ENCODE measurements at places on chromosomes 1 and 21. TPM values are rescaled to one million over a fixed set of nuclear protein-coding genes. Genes with fewer than 3 reads are reported as not detected.

GRCh38 chr1:8352886-8353785 is 35.2 kb downstream of the SLC45A1 start:
- DNase-seq: no peak

DNA sequence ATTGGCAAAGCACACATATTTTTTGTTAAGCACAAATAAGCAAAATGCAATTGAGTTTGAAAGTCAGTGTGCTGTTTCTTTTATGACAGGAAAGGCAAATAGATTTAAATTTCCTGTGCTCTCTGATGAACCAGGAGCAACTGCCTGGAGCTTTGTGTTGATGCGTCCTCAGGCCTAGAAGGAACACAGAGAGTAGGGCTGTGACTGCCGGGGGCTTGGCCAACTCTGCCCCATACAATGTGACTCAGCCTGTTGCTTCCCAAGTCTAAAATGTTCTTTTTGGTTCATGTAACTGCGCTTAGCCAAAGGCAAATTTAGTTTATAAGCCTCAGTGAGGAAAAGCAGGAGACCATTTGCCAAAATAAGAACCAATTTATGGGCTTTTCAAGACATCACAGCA is 37.5 kb downstream of the TOR1AIP2 start:
- DNase-seq: no peak

- no peak for DNase-seq
These were observed 260.7 kb downstream of the CHRM3 start for GRCh38 chr1:239647045-239647444.

DNA sequence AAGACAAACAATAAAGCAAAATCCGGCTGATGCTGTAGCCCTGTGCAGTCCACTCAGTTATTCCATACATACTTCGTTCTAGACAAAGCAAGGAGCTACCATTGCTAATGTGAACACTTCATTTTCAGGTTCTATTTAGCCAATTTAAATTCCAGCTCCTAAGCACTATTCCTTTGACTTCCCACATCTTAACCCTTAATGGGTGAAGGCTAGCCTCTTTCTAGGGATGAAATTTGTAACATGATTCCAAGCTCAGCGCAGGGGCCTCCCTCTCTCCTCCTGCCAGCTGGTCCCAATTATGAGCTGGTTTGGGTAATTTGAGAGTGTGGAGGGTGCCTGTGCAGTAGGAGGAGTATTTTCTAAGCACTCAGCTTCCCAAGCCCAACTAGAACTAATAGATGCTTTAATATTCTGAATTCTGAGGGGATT is 53.9 kb upstream of the PTGFRN start:
- DNase-seq: no peak

DNA sequence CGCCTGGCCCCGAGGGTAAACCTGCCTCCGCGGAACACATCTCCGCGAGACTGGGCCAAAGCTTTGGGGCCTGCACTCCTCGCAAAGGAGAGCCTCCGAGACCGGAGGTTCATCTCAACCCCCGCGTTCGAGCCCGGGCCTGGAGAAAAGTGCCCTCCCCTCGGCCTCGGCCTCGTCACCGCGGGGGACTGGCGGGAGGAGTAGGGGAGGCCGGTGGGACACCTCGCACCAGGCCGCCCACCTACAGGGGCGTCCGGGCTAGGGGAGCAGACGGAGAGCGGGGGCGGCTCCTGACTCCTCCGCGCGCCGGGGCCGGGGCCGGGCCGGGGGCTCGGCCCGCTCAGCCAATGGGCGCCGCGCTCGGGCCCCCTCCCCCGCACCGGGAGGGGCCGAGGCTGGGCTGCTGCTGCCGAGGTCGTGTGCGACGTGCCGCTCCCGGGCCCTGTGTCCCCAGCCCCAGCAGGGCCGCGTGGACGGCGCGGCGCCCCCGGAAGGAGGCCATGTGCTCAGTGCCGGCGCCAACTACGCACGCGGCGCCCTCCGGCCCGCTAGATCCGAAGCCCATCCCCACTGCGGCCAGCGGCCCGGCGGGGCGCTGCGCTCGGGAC is 684 bp downstream of the SLC2A1 start:
- DNase-seq: peak; percentile 87

GRCh38 chr1:154414606-154415005 is 9.5 kb downstream of the IL6R start:
- no peak for DNase-seq

DNA sequence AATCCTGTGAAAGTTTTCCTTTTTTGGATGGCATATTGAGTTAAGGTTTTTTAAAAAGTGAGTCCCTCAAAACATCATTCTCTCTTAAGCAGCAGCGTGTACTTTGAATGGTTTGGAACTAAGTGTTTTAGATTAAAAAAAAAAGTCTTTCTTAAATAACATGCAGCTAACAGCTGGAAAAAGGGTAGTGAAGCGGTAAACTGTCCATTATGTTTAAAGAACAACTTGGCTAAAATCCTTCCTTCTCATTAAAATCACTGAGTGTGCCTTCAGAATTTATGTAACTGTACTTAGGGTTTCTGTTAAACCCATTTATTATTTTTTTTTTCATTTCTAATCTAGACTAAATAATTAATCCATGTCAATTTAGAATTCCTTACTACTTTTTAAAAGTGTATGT is 254.2 kb upstream of the ADAMTS5 start:
- peak; percentile 13 for DNase-seq

DNA sequence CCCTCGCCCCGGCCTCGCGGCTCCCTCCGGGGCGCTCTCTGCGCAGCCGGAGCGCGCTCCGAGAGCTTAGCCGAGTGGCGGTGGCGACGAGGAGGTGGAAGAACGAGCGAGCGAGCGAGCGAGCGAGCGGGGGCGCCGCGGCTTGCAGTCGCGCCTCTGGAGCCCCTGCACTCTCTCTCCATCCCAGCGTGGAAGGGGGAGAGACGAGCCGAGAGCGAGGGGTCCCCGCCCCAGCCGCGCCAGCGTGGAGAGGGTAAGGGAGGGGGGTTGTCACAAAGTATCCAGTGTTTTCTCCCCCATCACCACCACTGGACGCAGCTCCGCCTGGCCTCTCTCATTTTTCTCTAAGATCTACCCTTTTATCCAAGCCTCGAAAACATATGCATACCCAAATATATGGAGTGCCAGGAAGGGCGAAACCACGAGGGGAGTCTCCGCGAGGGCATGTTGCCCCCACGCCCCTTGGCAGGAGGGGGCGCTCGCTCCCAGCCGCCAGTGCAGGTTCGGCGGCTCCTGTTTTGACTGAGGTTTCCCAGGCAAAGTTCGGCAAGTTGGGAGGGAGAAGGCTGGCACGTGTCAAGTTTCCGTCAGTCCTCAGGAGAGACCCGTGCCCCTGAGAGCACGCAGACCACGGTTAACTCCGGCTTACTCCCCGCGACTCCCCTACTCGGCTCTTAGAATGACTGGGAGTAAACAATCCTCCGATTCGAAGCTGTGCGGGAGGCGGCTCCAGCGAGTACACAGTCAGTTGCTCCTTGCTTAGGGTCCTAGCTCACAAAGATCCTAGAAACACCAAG is 569 bp upstream of the DAB1 start:
- peak; percentile 6 for DNase-seq

DNA sequence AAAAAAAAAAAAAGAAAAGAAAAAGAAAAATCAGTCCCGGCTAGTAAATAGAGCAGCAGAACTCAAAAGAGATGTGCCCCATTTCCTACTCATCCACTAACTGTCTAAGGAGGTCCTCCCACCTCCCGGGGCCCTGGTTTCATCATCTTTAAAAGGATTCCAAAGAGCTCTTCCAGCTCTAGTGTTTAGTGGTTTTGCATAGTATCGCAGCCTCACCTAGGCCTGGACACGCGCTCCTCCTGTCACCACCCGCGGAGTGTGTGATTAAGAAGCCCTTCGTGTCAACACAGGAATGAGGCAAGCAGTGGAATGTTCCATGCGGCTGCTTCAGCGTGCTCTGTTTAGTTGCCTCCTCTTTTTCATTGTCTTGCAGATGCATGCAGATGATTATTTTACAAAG is 49.0 kb downstream of the LBR start:
- DNase-seq: no peak

- no peak for DNase-seq
These were observed 22.2 kb upstream of the CAPZB start for GRCh38 chr1:19507516-19507915.

GRCh38 chr21:43731476-43731875 is 12.5 kb downstream of the PDXK start:
- no peak for DNase-seq

- DNase-seq: no peak
These were observed 26.4 kb upstream of the LRIG2 start for GRCh38 chr1:113046569-113046968.

GRCh38 chr1:8845104-8846097 is 28.0 kb upstream of the RERE start:
- DNase-seq: no peak

DNA sequence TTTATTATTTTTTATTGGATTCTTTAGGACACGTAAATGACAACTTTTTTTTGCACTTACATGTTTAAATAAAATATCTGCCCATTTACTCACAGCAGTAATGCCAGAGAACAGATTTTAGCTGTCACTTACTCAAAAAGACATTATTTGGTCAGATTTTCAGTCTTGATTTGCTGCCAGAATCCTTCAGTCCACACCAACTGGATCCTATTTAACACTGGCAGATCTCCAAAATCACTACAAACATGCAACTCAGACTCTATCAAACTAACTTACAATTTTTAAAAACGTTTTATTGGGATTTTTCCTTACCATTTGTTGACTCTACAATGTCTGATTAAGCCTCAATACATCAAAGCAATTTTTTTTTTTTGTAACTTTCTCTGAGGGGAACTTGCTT is 11.1 kb downstream of the ATP6V1G3 start:
- DNase-seq: peak; percentile 62

- DNase-seq: peak; percentile 59
These were observed at the start of gene CR1L for GRCh38 chr1:207644852-207645634. TSS of gene CR1L (plus strand) at chr1:207645133. CDS start at chr1:207645234, 101 bp downstream.

GRCh38 chr1:20584890-20585289 is 4.0 kb upstream of the CDA start:
- DNase-seq: no peak

- DNase-seq: no peak
These were observed 31.6 kb downstream of the PDE9A start for GRCh38 chr21:42685036-42685435.

DNA sequence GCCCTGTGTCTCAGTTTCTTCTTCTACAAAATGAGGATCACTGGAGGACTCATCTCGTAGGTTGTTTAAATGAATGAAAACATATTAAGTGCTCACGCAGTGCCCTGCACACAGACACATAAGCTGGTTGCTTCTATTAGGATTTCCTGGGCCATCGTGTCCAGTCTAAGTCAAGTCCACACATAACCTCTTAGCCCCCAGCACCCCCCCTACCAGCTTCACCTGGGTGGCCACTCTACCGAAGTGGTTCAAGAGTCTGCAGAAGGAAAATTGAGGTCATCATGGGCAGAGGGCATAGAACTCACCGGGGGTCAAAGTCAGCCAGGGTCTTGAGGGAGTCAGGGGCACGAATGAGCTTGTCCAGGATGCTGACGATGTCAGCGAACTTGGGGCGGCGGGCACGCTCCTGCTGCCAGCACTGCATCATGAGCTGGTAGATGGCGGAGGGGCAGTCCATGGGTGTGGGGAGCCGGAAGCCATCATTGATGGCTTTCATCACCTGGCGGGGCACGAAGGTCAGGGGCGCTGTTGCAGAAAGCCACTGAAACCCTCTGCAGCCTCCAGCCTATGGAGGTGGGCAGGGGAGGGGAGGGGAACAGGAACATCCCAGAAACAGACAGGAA is 25.8 kb downstream of the EPHA2 start:
- DNase-seq: no peak

EFHD2 gene
- polyA plus RNA-seq: 26.9 TPM

HSD11B1 gene
- polyA plus RNA-seq: 9.0 TPM

RPE65 gene
- polyA plus RNA-seq: 0.09 TPM

PTPRF gene
- polyA plus RNA-seq: 245 TPM

CCDC30 gene
- 16.7 TPM for polyA plus RNA-seq

IGFN1 gene
- 1.3 TPM for polyA plus RNA-seq

AUNIP gene
- polyA plus RNA-seq: 2.4 TPM

HTR6 gene
- polyA plus RNA-seq: not detected

CLCA4 gene
- not detected for polyA plus RNA-seq

KRTAP19-3 gene
- polyA plus RNA-seq: not detected

MYBPH gene
- 0.09 TPM for polyA plus RNA-seq

LAMB3 gene
- polyA plus RNA-seq: 36.5 TPM

HSPA6 gene
- 1.7 TPM for polyA plus RNA-seq
